ENCODE measurements at places on chromosomes 6 and 20. TPM values are rescaled to one million over a fixed set of nuclear protein-coding genes. Genes with fewer than 3 reads are reported as not detected.

Gene PCK1
- polyA plus RNA-seq = 16.9 TPM

Gene CST11
- not detected for polyA plus RNA-seq

Gene PNPLA1
- 1.7 TPM for polyA plus RNA-seq

Gene PAK5
- 0.60 TPM for polyA plus RNA-seq

- DNase-seq = no peak
Observed at GRCh38 chr6:7292596-7293255, 20.3 kb downstream of the SSR1 start.

DNA sequence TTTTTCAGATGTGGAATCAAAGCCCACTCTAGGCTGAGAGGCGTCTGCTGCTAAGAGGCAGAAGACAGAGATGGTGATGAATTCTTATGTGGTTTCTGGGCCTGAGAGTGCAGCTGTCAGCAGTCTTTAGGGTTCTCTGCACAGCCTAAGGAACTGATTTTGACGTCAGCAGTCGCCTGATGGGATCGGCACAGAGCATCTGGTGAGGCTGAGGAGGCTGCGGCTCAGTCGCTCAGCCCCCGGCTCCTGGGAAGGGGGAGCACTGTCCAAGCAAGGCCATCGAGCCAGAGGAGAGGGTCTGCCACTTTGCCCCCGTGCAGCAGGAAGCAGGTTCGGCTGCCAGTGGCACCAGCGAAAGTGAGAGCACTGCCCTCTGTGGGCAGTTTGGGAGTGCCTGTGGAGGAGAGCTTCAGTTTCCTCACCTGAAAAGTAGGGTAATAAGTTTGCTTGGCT lies 92.5 kb downstream of the TCP11 start:
- no peak for DNase-seq

GRCh38 chr6:148846778-148847761 lies 100.2 kb downstream of the UST start:
- DNase-seq = no peak
